Stimulated activated CD4-positive, alpha-beta T cell treated with anti-CD3 and anti-CD28 coated beads, Interleukin-15, amount 100 ng/mL, for 24 hours (primary cell): ENCODE measurements at places on chromosomes 3 and 15.

DNA sequence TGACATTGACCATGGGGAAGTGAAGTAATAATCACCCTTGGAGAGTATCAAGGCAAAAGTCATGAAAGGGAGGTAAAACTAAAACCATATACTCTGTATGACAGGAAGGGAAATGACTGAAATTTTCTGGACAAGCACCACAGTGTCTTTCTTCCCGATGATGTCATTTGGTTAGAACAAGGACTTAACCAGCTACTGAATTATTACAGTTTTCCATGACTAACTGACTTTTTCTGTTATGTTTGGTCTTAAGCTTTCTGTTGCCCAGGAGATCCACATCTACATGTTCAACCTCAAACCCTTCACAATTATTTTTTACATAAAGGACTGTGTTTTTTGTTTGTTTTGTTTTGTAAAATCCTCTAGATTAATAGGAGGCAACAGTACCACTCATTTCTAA is 191.9 kb upstream of the IL12A start:
- no peak for DNase-seq

- DNase-seq: no peak
Observed at GRCh38 chr3:178525251-178525650, 11.0 kb upstream of the KCNMB2 start.

DNA sequence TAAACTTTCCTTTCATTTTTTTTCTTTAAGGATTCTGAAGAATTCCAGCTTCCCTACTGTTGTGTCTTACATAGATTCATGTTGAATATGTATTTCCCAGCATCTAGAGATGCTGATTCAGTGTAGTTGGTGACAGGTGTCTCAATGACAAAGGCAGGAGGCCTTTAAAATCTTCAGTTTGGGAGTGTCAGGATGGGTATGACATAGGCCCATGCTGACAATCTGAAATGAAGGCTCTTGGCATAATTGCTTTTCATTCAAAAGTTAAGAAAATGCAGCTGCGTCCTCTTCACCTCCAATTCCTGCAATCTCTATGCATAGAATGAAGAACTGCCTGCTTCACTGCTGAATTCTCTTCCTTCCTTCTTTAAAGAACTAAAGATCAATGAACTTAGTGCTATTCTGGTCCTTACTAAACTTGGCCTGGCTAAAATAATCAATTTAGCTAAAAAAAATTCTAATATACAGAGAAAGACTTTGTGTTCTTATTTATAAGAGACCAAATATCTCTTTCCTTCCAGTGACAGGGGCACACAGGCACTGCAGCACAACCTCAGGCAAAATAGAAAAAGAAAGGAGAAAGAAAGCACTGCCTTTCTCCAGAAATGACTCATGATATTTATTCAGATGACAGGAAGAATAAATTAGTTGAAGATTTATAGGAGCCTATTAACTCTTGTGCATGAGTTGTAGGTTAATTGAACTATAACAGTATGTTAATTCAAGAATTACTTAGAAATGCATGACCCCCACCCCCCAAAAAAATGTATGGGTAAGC is 152.6 kb upstream of the GBE1 start:
- no peak for DNase-seq

GRCh38 chr15:41794081-41794480 is 19.8 kb downstream of the MAPKBP1 start:
- DNase-seq: no peak

GRCh38 chr15:48397841-48398240 is 66.6 kb downstream of the DUT start:
- DNase-seq: no peak

- no peak for DNase-seq
Observed at GRCh38 chr15:75776065-75776423, 63.4 kb upstream of the CSPG4 start.

DNA sequence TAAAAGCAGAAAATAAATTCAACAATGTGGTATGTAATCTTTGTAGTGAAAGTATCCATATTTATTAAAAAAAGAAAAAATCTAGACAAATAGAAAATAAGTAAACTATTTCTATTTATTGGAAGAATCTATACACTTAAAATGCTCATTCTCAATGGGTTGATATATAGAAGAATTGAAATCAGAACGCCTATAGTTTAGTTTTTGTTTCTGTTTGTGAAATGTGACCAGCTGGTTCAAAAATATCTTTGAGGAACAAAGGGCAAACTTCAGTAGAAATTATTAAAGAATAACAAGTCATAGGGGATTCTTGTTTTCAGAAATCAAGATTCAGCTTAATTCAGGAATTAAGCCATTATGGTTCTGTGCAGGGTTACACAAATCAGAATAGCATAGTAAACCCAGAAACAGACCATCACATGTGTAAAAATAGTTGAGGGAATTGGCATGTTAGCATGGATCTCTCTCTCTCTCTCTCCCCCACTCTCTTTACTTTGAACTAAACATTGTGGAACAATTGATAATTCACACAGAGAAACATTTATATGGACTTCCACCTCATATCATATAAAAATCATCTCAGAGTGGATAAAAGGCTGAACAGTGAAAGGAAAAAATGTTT is 134.0 kb downstream of the CHL1 start:
- no peak for DNase-seq
